ENCODE measurements at places on chromosomes 2 and 18.

DNA sequence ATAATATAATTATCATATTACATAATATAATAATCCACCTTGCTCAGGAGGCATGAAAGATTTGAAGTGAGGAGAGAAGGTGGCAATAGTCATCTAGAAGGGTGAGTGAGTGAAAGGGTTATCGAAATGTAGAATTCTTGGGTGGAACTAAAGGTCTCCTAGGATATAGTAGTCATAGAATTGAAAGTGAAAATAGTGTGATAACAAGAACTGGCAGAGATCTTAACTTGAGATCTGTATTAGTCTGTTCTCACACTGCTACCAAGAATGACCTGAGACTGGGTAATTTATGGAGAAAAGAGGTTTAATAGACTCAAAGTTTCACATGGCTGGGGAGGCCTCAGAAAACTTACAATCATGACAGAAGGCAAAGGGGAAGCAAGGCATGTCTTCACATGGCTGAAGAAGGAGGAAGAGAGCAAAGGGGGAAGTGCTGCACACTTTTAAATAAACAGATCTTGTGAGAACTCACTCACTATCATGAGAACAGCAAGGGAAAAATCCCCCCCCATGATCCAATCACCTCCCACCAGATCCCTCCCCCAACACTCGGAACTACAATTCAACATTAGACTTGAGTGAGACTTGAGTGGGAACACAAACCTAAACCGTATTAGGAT is 351.5 kb downstream of the NR4A2 start:
- DNase-seq = no peak

DNA sequence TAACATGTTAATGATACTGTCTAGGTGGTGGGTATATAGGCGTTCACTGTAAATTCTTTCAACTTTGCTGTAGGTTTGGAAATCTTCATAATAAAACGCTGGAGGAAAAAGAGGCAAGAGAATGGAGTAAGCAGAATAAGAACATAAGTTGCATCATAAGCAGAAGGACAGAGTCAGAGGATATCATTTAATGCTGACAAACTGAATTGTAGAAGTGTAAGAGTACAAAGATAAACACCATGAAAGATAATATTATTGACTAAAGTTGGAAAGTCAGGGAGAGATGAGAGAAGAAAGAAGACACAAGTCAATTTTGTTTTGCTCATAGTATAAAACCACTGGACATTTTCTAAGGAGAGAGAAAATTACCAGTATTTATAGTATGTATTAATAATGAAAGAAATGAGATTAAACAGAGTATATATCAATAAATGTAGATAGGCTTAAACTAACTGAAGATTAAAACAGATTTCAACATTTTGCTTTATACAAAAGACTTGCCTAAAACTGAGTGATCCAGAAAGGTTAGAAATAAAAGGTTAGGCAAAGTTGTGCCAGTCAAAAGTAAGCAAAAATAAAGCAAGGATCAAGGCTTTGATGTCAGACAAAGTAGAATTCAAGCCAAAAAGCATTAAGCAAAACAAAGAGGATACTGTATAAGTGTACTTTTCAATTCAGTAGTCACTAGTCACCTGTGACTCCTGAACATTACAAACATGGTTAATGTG is 42.4 kb upstream of the VIT start:
- DNase-seq = no peak

GRCh38 chr2:156083763-156084493 is 248.6 kb downstream of the NR4A2 start:
- no peak for DNase-seq

- no peak for DNase-seq
These were observed 678 bp upstream of the UBE2E3 start for GRCh38 chr2:180979749-180980105.

- no peak for DNase-seq
These were observed 403.2 kb downstream of the DSC3 start for GRCh38 chr18:30639361-30639760.

All from stimulated activated effector memory CD8-positive, alpha-beta T cell treated with anti-CD3 and anti-CD28 coated beads, Interleukin-12 subunit alpha, Interleukin-12 subunit beta, amount 100 ng/mL, for 72 hours (primary cell).